A549 (cell line): ENCODE measurements at places on chromosomes 5 and 9.

- no peak for DNase-seq
These were observed 13.7 kb upstream of the PSMB7 start for GRCh38 chr9:124428751-124429529.

DNA sequence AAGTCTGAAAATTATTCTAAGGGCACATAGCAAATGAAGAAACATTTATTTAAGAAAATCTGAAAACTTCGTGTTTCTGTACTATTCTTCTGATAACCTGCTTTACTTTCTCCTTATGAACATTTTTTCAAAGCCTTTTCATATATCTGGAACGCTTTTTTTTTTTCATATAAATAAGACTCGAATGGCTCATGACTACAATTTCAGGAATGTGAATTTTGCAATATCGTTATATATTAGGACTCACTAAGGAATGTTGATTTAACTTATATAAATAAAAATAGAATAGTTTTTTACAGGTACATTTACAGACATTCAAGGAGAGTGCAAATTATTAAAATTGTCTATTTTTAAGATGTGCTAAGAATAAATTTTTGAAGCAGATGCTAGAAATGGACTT is 42.9 kb downstream of the GPBP1 start:
- peak; percentile 10 for DNase-seq

DNA sequence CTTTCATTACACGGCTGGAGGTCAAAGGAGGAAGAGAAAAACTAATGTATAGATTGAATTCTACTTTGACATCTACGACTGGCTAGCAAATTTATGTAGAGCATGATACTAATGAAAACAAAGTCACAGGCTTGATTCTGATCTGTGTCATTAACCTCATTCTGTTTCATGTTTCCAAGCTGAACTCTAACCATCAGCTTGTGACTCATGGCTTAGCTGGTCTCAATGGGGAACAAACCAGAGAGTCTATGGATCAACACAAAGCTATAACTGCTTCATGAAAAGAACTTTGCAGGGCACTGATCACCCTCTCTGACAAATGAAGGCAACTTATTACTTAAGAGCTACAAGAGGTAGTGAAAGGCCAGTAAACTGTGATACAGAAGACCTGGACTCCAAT is 23.6 kb upstream of the PDE4D start:
- DNase-seq = no peak

DNA sequence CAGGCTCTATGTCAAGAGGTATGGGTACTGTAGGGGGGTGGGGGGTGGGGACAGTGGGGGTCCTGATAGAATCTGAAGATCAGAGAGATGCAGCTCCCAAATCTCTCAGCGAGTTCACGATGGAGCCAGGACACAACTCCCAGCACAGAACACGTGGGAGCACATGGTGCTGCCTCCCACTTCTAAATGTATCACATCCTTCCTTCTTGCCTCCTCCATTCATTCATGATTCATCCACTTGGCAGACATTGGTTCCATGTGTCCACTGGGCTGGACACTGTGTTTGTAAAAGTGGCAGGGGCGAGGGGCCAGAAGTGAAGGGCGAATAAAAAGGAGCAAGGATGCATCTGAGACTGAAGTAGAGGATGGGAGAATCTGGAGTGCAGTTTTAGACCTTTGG is 33.9 kb downstream of the SH3TC2 start:
- DNase-seq = no peak
